ENCODE measurements at places on chromosomes 6 and 20.

- DNase-seq, result no peak
Observed at GRCh38 chr20:33995053-33995831, 1.5 kb downstream of the RALY start.

- DNase-seq, result no peak
Observed at GRCh38 chr6:55937951-55938690, 62.7 kb upstream of the BMP5 start.

DNA sequence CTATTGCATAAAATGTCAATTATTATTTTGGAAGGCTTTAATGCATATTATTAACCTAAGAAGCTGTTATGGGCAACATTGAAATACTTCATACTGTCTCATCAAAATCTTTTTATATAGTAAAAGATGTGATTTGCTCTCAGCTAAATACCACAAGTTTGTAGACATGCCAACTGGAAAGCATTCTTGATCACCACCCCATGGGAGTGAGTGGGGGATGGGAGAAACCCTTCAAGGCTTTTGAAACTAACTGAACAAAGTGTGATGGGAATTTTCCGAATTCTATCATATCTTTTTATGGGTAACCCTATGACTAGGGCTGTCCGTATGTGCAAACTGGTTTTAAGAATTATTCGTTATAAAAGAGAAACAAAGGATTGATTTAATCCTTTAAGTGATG, 377.3 kb upstream of the JAG1 start:
- no peak for DNase-seq

- peak; percentile 39 for DNase-seq
Observed at GRCh38 chr20:58228484-58229197, at the start of gene ANKRD60. Gene ANKRD60, minus strand, starts transcription at chr20:58228653. Its CDS starts 0 bp downstream, at chr20:58228653.

DNA sequence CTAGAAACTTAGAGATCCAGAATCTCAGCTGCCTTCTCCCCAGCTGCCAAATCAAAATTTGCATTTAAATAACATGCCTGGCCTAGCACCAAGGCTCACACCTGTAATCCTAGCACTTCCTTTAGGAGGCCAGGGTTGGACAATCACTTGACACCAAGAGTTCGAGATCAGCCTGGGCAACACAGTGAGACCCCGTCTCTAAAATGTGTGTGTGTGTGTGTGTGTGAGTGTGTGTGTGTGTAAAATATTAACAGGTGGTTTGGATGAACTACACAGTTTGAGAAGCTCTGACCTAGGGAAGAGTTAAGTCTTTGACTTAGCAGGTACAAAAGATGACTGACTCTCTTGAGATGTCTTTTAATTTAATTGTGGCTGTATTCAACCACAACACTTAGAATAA, 20.2 kb upstream of the CD2AP start:
- no peak for DNase-seq

- peak; percentile 26 for DNase-seq
Observed at GRCh38 chr6:42693725-42694323, 28.6 kb downstream of the PRPH2 start.

- peak; percentile 53 for DNase-seq
Observed at GRCh38 chr6:68967549-68968300, 332.6 kb downstream of the ADGRB3 start.

DNA sequence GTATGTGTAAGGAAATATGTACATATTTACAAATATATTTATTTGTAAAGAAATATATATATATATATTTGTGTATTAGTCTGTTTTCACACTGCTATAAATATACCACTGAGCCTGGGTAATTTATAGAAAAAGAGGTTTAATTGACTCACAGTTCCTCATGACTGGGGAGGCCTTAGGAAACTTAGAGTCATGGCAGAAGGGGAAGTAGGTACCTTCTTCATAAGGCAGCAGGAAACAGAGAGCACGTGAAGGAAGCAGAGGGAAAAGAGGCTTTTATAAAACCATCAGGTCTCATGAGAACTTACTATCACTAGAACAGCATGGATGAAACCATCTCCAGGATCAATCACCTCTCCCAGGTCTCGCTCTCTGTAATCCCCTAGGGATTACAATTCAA, 644.5 kb upstream of the HS3ST5 start:
- DNase-seq, result no peak

- DNase-seq, result peak; percentile 48
Observed at GRCh38 chr6:16760516-16761470, at the start of gene ATXN1. Gene ATXN1, minus strand, starts transcription at chr6:16761460.

DNA sequence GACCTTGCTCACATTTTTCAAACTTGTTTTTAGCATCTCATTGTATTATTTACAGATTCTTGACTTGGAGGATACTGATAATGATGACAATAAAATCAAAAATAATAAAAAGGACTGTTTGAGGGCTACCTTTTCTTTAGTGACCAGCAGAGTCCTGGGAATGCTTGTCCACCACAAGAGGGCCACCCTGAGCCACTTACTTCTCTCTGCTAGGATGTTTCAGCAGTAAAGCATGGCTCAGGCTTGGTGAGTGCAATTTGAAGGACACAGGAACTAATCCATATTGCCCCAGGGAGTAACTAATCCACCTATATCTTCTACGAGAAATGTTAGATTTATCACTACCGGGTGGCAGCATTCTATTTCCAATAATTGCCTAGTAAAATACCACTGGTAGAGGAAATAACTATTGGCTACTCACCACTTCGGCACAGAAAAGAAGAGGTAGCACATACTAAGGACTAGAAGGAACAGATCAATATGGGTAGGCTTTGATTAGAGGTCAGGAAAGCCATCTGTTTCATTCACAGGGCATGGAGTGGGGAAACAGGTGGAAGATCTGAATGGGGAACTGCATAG, 5.8 kb upstream of the KIAA0408 start:
- DNase-seq, result peak; percentile 13

DNA sequence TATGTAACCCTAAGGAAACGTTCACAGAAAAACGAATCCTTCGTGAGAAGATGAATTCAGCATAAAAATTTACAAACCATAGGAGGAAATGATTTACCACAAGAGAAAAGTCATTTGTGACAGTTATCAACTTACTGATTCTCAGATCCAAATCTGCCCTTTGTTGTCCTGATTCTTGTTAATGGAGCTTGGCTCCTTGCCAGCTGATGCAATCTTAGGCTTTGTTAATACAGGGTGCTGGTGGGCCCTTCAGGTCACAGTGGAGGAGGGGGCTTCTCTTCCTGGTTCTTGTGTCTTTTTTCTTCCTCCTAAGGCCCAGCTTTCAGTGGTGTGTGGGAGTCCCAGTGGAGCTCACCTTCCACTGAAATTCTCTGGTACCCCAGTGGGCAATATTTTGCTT, 108.4 kb upstream of the MAP3K7 start:
- DNase-seq, result no peak

All from T-helper 1 cell (primary cell).